Activated T-helper 2 cell treated with anti-CD3 and anti-CD28 coated beads, Interferon-gamma antibody, Interleukin-2, Interleukin-4, amounts not matched to agents 10 μg/mL and 5 μg/mL and 100 μg/mL, durations not matched to agents 14 hours and 24 hours and 36 hours (primary cell): ENCODE measurements at places on chromosomes 5 and 9. TPM values are rescaled to one million over a fixed set of nuclear protein-coding genes. Genes with fewer than 3 reads are reported as not detected.

The C6 gene
- not detected in 2 replicates for total RNA-seq

The PDZD2 gene
- 0.05 and 0.25 TPM in 2 replicates for total RNA-seq

The AK8 gene
- total RNA-seq, result not detected in 2 replicates

The SLC28A3 gene
- total RNA-seq, result 0.37 and 0.55 TPM in 2 replicates

The ZNF300 gene
- total RNA-seq, result 0.39 and 0.52 TPM in 2 replicates

The BTNL8 gene
- 0.18 and 0.25 TPM in 2 replicates for total RNA-seq
